ENCODE measurements at places on chromosomes 11 and 22. TPM values are rescaled to one million over a fixed set of nuclear protein-coding genes. Genes with fewer than 3 reads are reported as not detected.

Gene DRICH1
- 1.3 TPM for total RNA-seq

Gene C11orf87
- 0.09 TPM for total RNA-seq

Gene FOSL1
- total RNA-seq, result 5.6 TPM

- no peak for DNase-seq
Observed at GRCh38 chr22:42901790-42902508, 44.9 kb upstream of the ARFGAP3 start.

- DNase-seq, result peak; percentile 84
Observed at GRCh38 chr22:50544078-50544745, 1.5 kb upstream of the KLHDC7B start.

GRCh38 chr22:44019846-44020245 lies 4.3 kb upstream of the PARVB start:
- DNase-seq, result no peak
